Upper lobe of right lung (tissue), 1 donor: ENCODE measurements at places on chromosomes 3 and 15. TPM values are rescaled to one million over a fixed set of nuclear protein-coding genes. Genes with fewer than 3 reads are reported as not detected.

DNA sequence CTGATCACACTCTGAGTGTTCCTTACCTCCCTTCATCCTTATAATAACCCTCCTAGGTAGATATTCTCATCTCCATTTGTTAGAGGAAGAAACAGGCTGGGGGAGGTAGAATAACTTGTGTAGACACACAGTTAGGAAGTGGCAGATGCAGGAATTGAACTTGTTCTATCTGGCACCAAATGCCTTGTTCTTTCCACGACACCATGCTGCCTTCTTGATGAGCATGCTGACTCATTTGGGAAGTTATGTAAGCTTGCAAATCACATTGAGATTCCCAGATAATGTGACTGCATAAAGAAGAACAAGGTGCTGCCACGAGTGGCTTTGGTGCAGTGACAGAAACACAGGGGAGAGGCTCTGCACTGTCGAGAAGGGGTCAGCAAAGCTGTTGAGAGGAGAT is 27.5 kb upstream of the NDUFB4 start:
- H3K27ac ChIP-seq = no peak overlapping the region
- no peaks in the 10 kb centered on the region for H3K4me1 ChIP-seq
- H3K36me3 ChIP-seq = no peaks in the 10 kb centered on the region
- H3K4me3 ChIP-seq = no peak overlapping the region
- no peak for DNase-seq

DNA sequence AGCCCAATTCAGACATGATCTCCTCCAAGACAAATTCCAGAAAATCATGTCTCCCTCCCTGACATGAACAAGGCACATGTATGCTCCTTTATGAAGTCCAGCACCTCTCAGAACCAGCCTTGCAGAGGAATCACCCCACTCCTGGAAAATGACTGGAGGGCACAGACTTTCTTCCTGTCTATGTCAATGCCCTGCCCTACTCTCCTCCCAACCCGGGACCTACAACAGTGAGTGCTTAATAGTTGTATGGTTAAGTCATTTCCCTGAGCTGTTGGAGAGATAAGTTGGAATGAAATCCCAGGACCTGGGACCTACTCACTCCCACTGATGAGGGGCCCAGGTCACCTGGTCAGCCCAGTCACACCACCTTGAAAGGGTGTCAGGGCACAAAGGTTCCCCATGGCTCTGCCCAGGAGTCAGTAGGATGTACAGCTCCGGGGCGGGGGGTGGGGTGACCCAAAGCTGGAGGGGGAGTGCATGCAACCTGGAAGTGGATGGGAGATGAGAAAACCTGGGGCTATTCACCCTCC is 80.1 kb upstream of the HERC1 start:
- H3K4me3 ChIP-seq = no peak overlapping the region
- H3K27ac ChIP-seq = no peak overlapping the region
- H3K36me3 ChIP-seq = no peaks in the 10 kb centered on the region

Gene CCR9
- total RNA-seq = not detected

- no peaks in the 10 kb centered on the region for H3K27me3 ChIP-seq
- no peak overlapping the region for H3K27ac ChIP-seq
- H3K4me3 ChIP-seq = no peak overlapping the region
- H3K4me1 ChIP-seq = no peaks in the 10 kb centered on the region
These were observed 47.6 kb downstream of the TXNRD3 start for GRCh38 chr3:126607214-126607908.

- H3K4me3 ChIP-seq = no peak overlapping the region
- H3K27ac ChIP-seq = no peak overlapping the region
- H3K36me3 ChIP-seq = no peaks in the 10 kb centered on the region
- H3K27me3 ChIP-seq = no peaks in the 10 kb centered on the region
- no peak for DNase-seq
- peaks cover 9% of the 10 kb centered on the region for H3K4me1 ChIP-seq
These were observed 39.3 kb downstream of the CHCHD6 start for GRCh38 chr3:126743350-126743749.

Gene FURIN
- 104 TPM for total RNA-seq

Gene RAP2B
- 17.9 TPM for total RNA-seq

GRCh38 chr15:59492389-59493377 is 54.7 kb downstream of the FAM81A start:
- no peak overlapping the region for H3K4me3 ChIP-seq
- no peaks in the 10 kb centered on the region for H3K36me3 ChIP-seq
- H3K27me3 ChIP-seq = no peaks in the 10 kb centered on the region
- no peak overlapping the region for H3K27ac ChIP-seq
- no peaks in the 10 kb centered on the region for H3K4me1 ChIP-seq

- no peaks in the 10 kb centered on the region for H3K4me1 ChIP-seq
These were observed 14.1 kb downstream of the MGLL start for GRCh38 chr3:127808197-127808596.

DNA sequence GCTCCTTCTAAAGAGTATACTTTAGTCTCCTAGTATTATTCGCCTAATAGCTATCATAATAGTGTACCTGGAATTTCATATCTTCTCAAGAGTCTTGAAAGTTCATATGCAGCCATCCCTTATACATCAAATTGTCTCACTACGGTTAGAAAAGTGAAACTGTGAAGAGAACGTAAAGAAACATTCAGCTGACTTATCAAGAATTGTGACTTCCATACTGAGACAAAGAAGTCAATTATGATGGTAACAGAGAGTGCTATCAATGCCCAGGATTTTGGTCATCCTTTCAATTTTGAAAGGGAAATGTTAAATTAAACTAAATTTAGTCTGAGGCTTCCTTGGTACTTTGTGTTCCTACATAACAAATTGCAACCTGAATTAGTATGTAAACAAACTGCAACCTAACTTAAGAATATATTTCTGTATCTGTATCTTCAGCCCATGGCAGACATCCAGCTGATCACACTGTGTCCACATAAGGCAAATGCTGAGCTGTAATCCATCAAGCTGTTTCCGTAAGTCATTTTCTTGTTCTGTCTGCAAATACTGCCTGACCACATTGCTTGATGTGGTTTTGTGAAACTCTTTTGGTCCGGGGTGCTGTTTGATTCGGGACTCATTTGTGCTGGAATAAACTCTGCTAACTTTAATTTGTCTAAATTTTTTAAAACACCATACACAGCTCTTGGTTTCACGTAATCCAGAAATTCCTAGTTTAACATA is 469.6 kb downstream of the SI start:
- DNase-seq = no peak
- H3K27me3 ChIP-seq = no peaks in the 10 kb centered on the region
- no peak overlapping the region for H3K27ac ChIP-seq

Gene ROBO2
- 27.1 TPM for total RNA-seq

DNA sequence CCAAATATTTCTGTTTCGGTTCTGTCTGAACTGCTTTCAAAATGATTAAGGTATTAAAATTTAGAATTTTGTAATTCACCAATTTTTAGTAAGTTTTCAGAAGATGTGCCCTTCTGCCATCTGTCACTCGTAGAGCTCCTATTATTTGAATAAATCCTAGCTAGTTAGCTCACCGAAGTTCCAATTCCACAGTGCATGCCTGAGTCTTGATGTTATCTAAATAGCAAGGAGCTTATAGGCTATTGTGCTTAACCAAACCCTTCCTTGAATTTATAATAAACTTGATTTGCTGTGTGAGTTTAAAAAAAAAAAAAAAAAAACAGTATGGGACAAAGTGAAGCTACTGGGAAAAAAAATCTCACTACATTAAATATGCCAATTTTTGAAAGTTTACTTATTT is 18.7 kb downstream of the ATP13A3 start:
- no peaks in the 10 kb centered on the region for H3K36me3 ChIP-seq
- H3K27me3 ChIP-seq = no peaks in the 10 kb centered on the region
- H3K27ac ChIP-seq = no peak overlapping the region
- DNase-seq = no peak

GRCh38 chr15:63997715-63998442 is 48.4 kb downstream of the DAPK2 start:
- peaks cover 19% of the 10 kb centered on the region for H3K4me1 ChIP-seq

- H3K27me3 ChIP-seq = no peaks in the 10 kb centered on the region
- no peak for DNase-seq
- H3K4me1 ChIP-seq = peaks cover 19% of the 10 kb centered on the region
- no peak overlapping the region for H3K27ac ChIP-seq
These were observed 7.5 kb downstream of the POLG start for GRCh38 chr15:89327113-89327512.

Gene C3orf38
- total RNA-seq = 18.1 TPM

DNA sequence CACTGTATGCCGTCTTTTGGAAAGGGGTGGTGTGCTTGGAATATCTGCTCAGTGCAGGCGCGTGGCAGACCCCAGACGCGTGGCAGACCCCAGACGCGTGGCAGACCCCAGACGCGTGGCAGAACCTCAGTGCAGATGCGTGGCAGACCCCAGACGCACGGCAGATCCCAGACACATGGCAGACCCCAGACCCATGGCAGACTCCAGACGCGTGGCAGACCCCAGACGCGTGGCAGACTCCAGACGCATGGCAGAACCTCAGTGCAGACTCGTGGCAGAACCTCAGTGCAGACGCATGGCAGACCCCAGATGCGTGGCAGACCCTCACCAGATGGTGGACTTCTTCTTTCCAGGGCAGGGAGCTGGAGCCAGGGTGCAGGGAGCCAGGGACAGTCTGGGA is 637 bp upstream of the MUC4 start:
- no peaks in the 10 kb centered on the region for H3K36me3 ChIP-seq
- no peak for DNase-seq

Gene ATOSA
- total RNA-seq = 42.5 TPM

Gene SHC4
- total RNA-seq = 0.32 TPM

Gene GPX1
- total RNA-seq = 415 TPM

GRCh38 chr3:152174876-152175527 is 93.7 kb upstream of the MBNL1 start:
- no peaks in the 10 kb centered on the region for H3K36me3 ChIP-seq
- no peak overlapping the region for H3K27ac ChIP-seq
- no peaks in the 10 kb centered on the region for H3K27me3 ChIP-seq
- no peak for DNase-seq
